ENCODE measurements at places on chromosomes 7 and 10.

DNA sequence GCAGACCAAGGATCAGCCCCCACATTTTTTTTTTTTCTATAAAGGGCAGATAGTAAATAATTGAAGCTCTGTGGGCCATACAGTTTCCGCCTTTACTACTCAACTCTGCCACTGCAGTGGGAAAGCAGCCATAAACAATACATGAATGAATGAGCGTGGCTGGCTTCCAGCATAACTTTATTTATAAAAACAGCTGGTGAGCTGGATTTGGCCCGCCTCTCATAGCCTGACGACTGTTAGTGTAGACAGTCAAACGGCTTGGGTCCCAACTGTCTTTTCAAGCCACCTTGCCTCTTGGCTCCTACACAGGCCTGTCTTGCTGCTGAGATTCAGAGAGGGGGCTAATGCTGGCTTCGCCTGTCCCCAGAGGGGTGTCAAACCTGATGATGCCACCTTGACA is 169.8 kb upstream of the GPR26 start:
- peaks cover 22% of the 10 kb centered on the region for H3K27me3 ChIP-seq
- H3K36me3 ChIP-seq: no peaks in the 10 kb centered on the region
- no peak overlapping the region for H3K4me3 ChIP-seq

DNA sequence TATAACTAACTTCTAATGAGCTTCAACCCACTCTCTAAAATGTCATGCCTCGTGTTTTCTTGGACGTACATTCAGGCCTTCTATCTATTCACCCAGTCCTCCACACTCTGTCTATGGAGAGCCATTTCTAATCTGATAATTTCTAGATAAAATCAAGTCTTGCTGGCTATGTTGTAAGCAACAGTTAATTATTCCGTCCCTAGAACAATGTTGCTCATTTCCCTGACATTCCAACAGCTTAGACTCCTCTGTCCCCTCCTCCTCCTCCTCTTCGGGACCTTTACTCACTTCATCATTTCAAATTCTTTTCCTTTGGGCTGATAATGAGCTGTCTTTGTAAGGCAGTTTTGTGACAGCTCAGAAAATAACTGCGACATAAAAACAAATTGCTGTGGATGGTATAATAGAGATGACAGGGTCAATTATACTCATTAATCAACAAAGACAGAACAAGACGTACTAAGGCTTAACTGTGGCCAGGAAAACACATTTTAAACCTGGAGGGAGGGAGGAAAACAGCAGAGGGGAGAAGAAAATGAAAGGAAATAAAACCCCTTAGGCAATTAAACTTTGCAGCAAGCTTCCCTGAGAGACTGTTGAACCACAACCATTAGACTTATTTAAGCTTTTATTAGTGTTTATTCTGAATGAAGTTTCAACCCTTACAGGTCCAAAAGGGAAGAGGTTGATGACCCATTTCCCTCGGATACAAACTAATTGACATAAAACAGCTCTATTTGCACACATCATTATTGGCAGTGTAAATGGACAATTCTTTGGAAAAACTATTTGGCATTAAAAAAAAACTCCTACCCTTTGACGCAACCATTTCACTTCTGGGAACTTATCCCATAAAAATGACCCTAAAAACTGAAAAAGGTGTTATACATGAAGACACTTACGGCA is 179.1 kb downstream of the SFMBT2 start:
- H3K27ac ChIP-seq: no peak overlapping the region
- peaks cover 9% of the 10 kb centered on the region for H3K4me1 ChIP-seq
- no peak for DNase-seq
- peaks cover 59% of the 10 kb centered on the region for H3K36me3 ChIP-seq

GRCh38 chr7:155090684-155091083 is 20.6 kb downstream of the HTR5A start:
- peaks cover 12% of the 10 kb centered on the region for H3K27me3 ChIP-seq
- no peak overlapping the region for H3K4me3 ChIP-seq
- H3K4me1 ChIP-seq: no peaks in the 10 kb centered on the region
- H3K27ac ChIP-seq: no peak overlapping the region
- no peaks in the 10 kb centered on the region for H3K36me3 ChIP-seq
- no peak for DNase-seq

DNA sequence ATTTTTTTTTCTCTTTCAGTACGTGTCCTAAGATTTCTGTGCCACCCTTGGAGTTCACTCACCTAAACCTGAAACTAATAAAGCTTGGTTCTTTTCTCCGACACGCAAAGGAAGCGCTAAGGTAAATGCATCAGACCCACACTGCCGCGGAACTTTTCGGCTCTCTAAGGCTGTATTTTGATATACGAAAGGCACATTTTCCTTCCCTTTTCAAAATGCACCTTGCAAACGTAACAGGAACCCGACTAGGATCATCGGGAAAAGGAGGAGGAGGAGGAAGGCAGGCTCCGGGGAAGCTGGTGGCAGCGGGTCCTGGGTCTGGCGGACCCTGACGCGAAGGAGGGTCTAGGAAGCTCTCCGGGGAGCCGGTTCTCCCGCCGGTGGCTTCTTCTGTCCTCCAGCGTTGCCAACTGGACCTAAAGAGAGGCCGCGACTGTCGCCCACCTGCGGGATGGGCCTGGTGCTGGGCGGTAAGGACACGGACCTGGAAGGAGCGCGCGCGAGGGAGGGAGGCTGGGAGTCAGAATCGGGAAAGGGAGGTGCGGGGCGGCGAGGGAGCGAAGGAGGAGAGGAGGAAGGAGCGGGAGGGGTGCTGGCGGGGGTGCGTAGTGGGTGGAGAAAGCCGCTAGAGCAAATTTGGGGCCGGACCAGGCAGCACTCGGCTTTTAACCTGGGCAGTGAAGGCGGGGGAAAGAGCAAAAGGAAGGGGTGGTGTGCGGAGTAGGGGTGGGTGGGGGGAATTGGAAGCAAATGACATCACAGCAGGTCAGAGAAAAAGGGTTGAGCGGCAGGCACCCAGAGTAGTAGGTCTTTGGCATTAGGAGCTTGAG is at the start of gene CFTR:
Gene CFTR, plus strand, starts transcription at position 801 of the 830 bp plus-strand sequence. CDS start 70 bp downstream, outside the sequence.
- no peak within 1 kb of the TSS for H3K27ac ChIP-seq
- H3K4me1 ChIP-seq: no peaks in the 10 kb centered on the region
- DNase-seq: no peak
- no peaks in the 10 kb centered on the region for H3K36me3 ChIP-seq
- H3K4me3 ChIP-seq: peak within 1 kb of the TSS; percentile 14

DNA sequence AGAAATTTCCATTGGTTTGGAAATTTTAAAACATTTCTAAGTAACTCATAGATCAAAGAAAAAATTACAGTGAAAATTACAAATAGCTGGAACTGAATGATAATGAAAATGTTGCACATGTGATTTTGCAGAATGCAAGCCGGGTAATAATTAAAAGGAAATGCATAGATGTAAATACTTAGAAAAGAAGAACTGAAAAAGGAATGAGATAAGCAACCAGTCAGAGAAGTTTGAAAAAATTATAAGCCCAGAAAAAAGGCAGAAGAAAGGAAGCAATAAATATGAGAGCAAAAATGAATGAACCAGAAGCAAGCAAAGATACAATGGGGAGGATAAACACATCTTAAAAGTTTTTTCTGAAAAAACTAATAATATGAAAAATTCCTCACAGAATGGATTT is 3.2 kb upstream of the TMEM273 start:
- peaks cover 66% of the 10 kb centered on the region for H3K4me1 ChIP-seq
- H3K36me3 ChIP-seq: peaks cover 14% of the 10 kb centered on the region
- H3K27ac ChIP-seq: peak overlapping the region; percentile 1
- H3K4me3 ChIP-seq: no peak overlapping the region

DNA sequence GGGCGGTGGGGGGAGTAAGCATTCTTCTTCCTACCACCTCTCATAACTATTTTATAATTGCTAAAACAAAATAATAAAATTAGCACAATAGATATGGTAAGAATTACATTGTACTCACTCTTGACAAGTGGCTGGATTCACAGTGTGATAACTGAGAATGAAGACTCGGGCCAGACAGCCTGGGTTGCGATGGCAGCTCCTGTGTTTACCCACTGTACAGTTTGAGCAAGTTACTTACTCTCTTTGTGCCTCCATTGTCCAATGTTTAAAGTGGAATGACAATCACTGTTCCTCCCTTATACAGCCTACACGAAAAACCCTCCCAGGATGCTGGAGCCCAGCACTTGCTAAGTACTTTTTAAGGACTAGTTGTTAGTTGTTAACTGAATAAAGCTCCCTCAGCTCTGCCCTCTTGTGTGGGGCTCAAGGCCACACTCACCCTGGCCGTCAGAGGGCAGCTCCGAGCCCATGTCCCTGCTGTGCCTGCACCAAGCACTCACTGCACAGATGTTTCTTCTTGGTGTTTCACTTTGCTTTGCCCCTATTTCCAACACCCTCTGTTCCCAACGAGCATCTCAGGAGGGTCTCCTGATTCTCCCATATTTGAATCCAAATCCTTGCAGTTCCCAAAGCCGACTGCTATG is 56.4 kb upstream of the NPS start:
- no peaks in the 10 kb centered on the region for H3K4me1 ChIP-seq
- H3K27me3 ChIP-seq: peaks cover 7% of the 10 kb centered on the region
- peak overlapping the region; percentile 62 for H3K27ac ChIP-seq

- DNase-seq: no peak
- H3K27ac ChIP-seq: no peak overlapping the region
- H3K4me1 ChIP-seq: peaks cover 7% of the 10 kb centered on the region
- no peak overlapping the region for H3K4me3 ChIP-seq
- H3K27me3 ChIP-seq: no peaks in the 10 kb centered on the region
These were observed 69.5 kb downstream of the RAPGEF5 start for GRCh38 chr7:22287412-22287811.

GRCh38 chr7:20393616-20394015 is 62.9 kb downstream of the ITGB8 start:
- no peak overlapping the region for H3K4me3 ChIP-seq
- H3K4me1 ChIP-seq: peaks cover 5% of the 10 kb centered on the region
- no peak for DNase-seq
- H3K27me3 ChIP-seq: no peaks in the 10 kb centered on the region

DNA sequence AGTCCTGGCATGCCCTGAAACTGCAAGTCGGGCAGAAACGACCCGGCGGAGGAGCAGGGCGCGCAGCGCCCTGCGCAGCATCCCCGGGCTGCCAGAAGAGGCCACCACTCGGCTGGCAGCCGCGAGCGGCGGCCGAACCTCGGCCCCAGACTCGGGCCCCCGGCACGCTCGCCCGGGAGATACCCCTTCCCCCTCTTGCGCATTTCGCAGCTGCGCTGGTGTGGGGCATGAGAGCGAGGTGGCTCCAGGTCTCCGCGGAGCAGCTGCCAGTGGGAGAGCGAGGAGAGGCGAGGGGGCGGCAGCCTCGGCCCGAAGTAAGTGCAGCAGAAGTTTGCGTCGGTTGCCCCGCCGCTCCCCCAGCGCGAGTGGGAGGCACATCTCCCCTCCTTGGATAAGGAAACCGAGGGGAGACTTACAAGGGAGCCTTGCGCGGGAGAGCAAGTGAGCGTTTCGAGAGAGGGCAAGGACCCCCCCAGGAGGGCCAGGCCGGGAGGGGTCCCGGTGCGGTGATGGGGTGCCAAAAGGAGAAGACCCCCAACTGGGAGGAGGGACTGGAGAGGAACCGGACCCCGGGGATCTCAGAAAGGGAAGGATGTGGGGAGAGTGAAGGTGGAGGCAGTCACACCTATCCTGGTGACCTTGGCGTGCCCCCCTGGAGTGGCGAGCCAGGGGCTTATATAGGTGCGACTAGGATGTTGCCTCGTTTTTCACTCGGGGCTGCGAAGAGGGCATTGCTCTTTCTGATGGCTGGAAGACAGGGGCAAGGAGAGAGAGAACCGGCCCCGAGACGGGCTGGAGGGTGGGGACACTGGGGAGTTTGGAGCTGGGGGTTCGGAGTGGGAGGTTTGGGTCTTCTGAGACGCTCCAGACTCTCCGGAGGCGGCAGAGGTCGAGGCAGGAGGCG is 256.3 kb downstream of the OTUD1 start:
- H3K27ac ChIP-seq: peak overlapping the region; percentile 57
- H3K27me3 ChIP-seq: peaks cover 65% of the 10 kb centered on the region
- H3K36me3 ChIP-seq: no peaks in the 10 kb centered on the region
- no peak for DNase-seq

GRCh38 chr10:44806950-44807349 is 104.2 kb upstream of the TMEM72 start:
- no peaks in the 10 kb centered on the region for H3K4me1 ChIP-seq
- no peak for DNase-seq
- no peaks in the 10 kb centered on the region for H3K36me3 ChIP-seq
- H3K4me3 ChIP-seq: no peak overlapping the region
- H3K27me3 ChIP-seq: peaks cover 17% of the 10 kb centered on the region
- no peak overlapping the region for H3K27ac ChIP-seq

DNA sequence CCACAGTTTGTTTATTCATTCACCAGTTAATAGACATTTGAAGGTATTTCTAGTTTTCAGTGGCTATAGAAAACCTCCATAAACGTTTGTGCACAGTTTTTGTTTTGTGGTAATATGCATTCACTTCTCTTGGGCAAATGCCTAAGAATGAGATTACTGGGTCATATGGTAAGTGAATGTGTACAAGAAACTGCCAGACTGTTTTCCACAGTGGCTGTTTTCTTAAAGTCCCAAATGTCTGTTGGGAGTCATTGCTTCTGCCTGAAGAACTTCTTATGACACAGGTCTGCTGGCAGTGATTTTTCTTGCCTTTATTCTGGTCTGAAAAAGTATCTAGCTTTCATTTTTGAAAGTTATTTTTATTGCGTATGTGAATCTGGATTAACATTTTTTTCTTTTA is 35.5 kb downstream of the NHLRC2 start:
- H3K27ac ChIP-seq: no peak overlapping the region
- H3K4me1 ChIP-seq: peaks cover 2% of the 10 kb centered on the region
- H3K4me3 ChIP-seq: no peak overlapping the region
- DNase-seq: no peak
- no peaks in the 10 kb centered on the region for H3K27me3 ChIP-seq

DNA sequence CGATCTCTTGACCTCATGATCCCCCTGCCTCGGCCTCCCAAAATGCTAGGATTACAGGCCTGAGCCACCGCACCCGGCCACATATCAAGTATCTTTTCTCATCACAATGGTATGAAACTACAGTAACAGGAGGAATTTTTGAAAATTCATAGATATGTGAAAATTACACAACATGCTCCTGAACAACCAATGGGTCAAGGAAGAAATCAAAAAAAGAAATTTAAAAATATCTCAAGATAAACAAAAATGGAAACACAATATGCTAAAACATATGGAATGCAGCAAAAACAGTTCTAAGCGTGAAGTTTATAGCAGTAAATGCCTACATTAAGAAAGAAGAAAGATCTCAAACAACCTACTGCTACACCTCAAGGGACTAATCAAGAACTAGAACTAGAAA is 59.8 kb upstream of the ADAM12 start:
- peaks cover under 1% of the 10 kb centered on the region for H3K27me3 ChIP-seq
- no peak overlapping the region for H3K4me3 ChIP-seq
- H3K4me1 ChIP-seq: no peaks in the 10 kb centered on the region
- no peaks in the 10 kb centered on the region for H3K36me3 ChIP-seq

DNA sequence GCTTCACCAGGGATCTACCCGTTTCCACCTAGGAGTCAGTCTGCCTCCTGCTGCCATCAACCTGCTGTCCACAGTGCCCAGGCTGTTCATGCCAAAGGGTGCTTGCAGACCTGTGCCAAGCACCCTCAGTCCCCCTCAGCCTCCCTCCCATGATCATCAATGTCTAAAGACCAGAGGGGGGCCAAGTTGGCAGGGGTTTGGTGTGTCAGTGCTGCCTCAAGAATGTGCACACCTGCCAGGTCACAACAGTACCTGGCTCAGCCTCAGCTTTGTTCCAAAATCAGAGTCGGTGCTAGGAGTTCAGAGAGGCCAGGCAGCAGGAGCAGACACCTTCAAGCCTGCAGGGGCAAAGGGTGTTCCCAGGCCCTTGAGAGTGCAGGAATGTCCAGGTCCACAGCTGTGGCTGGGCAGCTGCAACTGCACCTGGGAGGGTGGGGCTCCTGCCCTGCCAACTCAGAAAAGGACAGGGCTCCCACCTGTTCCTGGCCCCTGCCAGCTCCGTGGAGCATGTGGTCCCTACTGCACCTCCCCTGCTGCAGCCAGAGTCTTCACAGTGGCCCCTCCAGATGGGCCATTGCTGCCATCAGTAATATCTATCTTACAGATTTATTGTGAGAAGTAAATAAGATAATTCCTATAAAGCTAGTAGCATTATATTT is 219.5 kb downstream of the POLR1F start:
- DNase-seq: no peak
- no peak overlapping the region for H3K4me3 ChIP-seq
- H3K4me1 ChIP-seq: no peaks in the 10 kb centered on the region
- no peaks in the 10 kb centered on the region for H3K36me3 ChIP-seq
